ENCODE measurements at places on chromosomes 12 and 14. TPM values are rescaled to one million over a fixed set of nuclear protein-coding genes. Genes with fewer than 3 reads are reported as not detected.
A peak's percentile ranks its signal among the peaks of the same experiment; 100 is the strongest.

Gene PPP2R3C
- 140 TPM for total RNA-seq

Gene GLI1
- total RNA-seq, result not detected

DNA sequence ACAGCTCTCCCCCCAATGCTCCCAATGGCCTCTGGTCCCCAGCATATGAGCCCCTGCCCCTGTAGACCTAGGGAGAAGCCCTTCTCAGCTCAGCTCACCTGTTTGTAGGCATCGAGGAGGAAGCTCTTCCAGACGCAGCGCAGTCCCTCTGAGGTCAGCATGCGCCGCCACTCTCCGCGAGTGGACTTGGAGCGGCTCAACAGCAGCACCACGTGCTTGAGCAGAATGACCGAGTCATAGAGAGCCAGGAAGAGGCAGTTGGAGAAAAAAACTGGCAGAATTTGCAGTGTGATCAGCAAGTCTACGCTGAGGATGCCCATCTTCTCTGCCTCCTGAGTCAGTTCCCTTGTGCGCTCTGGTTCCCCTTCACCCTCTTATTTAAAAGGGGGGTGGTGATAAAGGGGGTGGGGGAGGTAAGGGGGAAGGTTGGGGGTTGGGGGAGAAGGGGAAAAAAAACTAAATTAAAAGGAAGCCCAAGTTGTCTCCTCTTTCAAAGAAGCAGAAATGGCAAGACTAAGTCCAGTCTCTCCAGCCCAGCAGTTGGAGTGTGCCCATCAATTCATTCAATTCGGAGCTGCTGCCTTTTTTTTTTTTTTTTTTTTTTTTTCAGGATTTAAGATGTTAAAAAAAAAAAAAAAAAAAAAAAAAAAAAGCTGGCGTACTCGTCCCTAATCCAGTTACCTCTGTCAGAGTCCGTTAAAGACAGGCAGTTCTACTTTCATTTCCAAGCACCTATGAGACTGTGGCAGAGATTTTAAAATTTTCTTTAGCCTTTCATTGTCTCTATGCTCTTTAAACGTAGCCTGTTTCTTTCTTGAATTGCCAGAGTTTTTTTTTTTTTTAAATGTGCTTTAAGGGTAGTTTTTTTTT lies at the start of gene DIO2:
TSS of gene DIO2 (minus strand) at position 352 of the 870 bp plus-strand sequence. CDS start at position 320, 32 bp downstream.
- no peak for DNase-seq

GRCh38 chr12:49223590-49224369 lies 34.9 kb upstream of the TUBA1A start:
- DNase-seq, result no peak

DNA sequence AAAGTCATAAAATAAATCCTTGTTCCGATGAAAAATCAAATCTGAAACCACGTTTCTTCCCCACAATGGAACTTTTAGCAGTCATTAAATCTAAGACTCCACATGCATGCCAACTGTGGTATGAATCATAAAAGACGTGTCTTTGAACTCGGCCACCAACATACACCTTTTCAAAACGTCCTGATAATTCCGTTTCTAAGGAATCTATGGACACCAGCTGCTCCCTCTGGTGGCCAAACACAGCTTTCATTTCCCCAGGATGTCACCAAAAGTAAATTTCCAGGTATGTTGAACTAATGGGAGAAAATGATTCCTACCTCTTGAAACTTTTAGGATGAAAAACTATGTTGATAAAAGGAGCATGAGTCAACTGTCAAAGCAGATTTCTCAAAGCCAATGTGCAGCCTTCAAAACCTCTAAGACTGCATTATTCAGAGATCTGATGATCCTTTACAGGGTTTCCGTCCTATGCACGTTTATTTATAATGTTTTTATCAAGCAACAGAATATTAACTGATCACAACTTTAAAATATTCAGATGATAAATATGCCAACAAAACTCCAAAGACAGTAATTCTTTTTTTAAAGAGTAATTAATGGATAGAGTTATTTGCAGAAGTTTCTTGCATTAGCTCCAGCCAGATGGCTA lies 96.2 kb downstream of the CIT start:
- DNase-seq, result peak; percentile 37

DNA sequence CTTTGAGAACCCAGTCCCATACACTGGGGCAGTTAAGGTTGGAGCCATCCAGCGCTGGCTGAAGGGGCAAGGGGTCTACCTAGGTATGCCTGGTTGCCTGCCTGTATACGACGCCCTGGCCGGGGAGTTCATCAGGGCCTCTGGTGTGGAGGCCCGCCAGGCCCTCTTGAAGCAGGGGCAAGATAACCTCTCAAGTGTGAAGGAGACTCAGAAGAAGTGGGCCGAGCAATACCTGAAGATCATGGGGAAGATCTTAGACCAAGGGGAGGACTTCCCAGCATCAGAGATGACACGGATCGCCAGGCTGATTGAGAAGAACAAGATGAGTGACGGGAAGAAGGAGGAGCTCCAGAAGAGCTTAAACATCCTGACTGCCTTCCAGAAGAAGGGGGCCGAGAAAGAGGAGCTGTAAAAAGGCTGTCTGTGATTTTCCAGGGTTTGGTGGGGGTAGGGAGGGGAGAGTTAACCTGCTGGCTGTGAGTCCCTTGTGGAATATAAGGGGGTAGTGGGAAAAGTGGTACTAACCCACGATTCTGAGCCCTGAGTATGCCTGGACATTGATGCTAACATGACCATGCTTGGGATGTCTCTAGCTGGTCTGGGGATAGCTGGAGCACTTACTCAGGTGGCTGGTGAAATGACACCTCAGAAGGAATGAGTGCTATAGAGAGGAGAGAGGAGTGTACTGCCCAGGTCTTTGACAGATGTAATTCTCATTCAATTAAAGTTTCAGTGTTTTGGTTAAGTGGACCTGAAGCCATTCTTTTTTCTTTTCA lies 9.2 kb downstream of the ERP29 start:
- no peak for DNase-seq

GRCh38 chr12:6500466-6500865 lies 6.6 kb downstream of the NCAPD2 start:
- DNase-seq, result no peak

GRCh38 chr12:9961106-9961505 lies 10.1 kb upstream of the CLEC12A start:
- no peak for DNase-seq

- no peak for DNase-seq
Observed at GRCh38 chr12:113468365-113469223, 3.1 kb downstream of the LHX5 start.

DNA sequence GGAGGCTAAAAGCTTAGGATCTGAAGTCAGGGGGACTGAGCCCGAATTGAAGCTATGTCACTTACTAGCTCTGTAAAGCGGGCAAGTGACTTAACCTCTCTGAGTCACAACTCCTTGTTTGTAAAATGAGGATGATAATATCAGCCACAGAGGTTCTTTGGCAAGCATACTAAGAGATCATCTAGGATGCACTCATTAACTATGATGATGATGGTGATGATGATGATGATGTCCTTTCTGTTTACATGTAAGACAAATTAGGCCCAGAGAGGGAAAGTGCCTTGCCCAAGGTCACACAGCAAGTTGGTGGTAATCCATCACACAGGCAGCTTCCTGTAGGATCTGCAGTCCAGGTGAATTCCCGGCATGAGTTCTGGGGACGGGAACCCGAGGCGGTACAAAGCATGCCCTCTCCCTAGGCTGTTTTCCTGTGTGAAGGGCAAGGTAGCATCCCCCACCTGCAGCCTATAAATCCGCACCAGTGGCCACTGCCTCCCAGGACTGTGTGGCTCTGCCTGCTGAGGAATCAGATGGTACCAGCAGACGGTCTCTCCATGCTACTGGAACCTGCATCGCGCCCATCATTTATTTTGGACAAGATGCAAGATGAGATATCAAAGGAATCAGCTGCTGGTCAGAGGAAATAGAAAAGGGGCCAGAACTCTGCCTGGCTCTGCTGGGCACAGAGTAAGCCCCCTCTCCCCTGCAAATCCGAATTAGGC lies 55.2 kb downstream of the MAP1LC3B2 start:
- no peak for DNase-seq

DNA sequence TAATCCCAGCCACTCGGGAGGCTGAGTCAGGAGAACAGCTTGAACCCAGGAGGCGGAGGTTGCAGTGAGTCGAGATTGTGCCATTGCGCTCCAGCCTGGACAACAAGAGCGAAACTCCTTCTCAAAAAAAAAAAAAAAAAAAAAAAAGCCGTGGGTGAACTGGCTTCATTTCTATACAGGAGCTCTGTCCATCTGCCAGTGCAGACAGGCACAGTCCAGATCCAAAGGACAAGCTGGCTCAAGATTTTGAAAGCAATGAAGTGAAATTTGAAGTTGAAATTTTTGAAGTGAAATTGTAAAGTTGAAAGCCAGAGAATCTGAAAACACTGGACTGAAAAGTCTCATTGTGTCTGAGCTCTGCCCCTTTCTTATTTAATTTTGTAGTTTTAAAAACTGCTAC lies 134.7 kb downstream of the CALM1 start:
- DNase-seq, result no peak

GRCh38 chr12:53983950-53984572 lies 885 bp upstream of the HOXC10 start:
- no peak for DNase-seq

DNA sequence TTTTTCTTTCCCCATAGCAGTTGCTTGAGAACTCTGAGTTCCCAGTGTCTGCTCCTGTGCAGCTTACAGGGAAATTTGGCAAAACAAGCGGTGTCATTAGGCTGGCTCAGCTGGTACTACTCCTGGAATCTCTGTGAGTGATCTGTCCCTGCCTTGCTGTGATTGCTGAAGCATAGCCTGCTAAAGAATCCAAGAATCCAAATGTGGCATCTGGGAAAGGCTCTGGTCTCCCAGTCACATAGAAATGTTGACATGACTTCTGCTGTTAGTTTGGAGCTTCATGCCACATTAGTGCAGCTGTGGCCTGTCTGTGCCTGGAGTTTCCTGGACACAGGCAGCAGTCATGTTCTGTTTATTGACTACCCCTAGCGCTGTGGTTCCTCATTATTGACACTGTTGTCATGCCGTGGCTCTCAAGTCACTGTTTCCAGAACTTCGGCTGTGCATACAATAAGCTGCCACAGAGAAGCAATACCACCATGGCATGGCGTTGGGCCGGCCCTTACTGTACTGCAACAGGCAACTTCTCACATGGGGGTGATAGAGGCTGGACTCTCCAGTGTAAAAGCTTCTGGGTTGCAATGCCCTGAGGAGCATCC lies 166.8 kb downstream of the MYRFL start:
- DNase-seq, result no peak

DNA sequence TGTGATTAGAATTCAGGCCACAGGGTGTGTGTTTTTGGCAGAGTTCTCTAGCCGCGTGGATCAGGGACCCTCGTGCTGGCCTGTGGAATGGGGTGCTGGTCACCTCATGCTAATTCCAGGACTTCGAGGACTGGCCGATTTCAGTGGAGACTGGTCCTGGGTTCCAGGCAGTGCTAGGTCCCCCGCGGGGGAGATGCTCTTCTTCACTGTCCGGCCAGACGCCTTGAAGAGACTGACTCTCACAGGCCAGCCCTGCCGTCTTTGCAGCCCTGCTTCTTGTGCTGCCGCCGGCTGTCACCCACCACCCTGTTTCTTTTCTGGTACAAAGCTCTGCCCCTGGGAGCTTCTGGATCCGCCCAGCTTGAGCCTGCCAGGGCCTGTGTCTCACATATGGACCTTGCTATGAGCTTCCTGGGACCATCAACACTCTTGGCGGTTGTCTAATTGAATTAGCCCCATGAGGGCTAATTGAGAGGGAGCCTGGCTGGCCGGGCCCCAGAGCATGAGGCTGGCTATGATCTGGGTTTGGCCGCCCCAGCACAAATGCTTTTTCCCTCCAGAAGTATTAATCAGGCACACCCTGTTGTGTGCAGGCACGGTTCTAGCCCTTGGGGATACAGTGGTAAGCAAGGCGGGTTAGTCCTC lies 8.2 kb downstream of the MLXIP start:
- DNase-seq, result no peak

DNA sequence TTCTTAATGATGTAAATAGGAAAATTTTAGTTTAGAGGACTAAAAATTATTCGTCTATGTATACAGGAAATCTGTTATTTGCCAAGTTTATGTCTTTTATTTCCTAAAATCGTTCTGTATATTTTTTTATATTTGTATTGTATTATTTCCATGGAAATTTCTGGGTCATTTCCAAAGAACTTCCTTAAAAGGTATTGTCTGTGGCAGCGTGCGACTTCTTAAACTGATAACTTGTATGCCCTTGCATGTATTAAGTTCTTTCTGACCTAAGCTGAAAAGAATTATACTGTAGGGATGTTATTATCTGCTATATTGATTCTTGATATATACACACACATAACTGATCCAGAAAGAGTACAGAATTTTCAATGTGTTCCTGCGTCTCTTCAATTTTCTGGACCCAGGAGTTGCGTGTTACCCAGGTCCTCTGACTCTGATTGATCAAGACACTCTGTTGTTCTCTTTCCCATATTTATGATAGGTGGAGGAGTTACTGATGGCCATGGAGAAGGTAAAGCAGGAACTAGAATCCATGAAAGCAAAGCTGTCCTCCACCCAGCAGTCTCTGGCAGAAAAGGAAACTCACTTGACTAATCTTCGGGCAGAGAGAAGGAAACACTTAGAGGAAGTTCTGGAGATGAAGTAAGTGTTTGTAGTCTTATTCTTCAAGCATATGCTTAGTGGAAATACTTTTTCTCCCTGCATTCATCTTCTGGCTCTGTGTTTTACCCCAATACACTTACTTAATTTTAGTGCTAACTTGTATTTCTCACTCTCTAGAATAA lies 298.5 kb downstream of the ERC1 start:
- no peak for DNase-seq

DNA sequence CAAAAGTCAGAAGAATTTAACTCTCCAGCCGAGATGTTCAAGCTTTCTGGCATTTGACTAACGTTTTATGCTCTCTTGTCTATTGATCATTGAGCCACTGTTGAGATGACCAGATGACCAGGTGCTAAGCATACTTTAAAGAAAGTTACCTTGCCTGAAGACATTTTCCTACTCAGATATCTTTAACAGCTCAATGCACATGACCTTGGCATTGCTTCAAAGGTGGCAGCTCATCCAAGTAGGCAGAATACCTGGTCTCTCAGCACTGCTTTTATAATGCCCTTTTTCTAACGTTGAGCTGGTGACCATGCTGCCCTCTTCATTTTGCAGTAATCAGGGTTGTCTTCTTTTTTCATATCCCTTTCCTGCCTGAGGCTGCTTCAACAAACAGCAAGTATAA lies 358.1 kb downstream of the RAD51B start:
- DNase-seq, result no peak

DNA sequence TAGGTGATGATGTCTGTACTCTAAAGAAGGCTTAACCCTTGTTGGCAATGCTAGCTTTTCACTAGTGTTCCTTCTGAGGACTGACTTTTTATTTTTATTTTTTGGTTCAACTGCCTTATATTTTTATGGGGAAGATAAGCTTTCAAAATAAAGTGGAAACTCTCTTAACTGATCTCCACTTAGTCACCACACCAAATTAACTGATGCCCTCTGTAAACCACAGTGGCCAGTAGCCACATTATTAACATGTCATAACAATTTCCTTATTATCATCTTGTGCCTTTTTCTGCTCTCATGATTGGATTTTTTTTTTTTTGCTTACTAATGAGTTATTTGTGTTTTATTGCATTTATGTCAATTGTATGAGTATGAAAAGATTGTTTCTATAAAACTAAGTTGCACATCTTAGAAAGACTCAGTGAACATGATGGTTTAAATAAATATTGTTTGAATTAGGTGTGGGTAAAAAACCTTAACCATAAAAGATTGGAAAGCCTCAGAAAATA lies 56.9 kb downstream of the SCFD1 start:
- no peak for DNase-seq
